T-helper 2 cell (primary cell): ENCODE measurements at places on chromosomes 16 and 17.
A peak's percentile ranks its signal among the peaks of the same experiment; 100 is the strongest.

DNA sequence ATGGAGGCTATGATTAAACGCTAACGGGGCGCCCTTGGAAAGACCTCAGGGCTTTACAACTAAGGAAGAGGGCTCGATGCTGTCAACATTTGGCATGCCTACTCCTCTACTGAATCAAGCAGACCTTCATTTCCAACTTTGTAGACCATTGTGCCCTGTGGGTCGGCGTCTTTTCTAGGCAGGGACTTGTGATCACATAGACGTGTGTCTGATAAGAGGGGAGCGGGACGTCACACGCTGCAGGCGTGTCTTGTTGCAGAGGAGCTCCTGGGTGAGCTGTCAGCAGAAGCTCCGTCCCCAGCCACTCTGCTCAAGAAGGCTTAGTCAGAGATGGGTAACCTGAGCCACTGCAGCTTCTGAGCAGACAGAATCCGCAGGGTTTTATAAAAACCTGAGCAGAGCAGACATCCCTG is 2.8 kb downstream of the MAPK8IP3 start:
- no peak for DNase-seq

GRCh38 chr16:10990378-10990777 is 46.0 kb downstream of the CLEC16A start:
- no peak for DNase-seq

GRCh38 chr17:33802349-33803198 is 452.5 kb upstream of the CCL2 start:
- DNase-seq = no peak

GRCh38 chr17:263271-263670 is 81.8 kb upstream of the DOC2B start:
- DNase-seq = no peak

DNA sequence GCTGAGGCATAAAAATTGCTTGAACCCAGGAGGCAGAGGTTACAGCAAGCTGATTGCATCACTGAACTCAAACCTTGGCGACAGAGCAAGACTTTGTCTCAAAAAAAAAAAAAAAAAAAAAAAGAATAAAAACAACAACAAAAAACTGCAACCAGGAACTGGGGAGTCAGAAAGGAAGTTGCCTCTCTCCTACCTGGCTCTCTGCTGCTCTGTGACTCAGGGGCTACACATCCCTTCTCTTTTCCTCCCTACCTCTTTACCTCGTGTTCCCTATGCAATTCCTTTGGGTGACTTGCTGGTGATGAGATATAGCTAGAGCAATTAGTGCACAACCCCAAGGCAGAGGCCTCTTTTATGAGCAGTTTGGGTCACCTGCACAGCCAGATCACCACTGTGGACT is 95.9 kb downstream of the ABCC1 start:
- DNase-seq = no peak

- no peak for DNase-seq
These were observed 49.6 kb downstream of the MGAT5B start for GRCh38 chr17:76917829-76918228.

DNA sequence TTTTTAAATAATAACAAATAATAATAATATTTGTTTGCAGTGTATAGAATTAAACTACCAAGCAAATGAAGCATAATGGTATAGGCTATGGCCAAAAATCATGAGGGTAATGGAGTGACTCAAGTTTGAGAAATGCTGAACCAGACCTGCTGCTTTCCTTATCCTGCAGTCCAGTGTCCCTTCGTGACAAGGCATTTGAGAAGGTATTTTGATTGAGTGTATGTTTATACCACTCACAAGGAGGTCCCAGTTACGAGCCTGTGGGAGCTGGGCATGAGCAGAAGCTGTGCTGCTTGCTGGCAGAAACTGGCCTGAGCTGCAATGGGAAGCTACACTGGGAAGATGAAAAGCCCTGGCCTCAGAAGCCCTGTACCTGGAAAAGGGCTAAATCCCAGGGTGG is 50.3 kb downstream of the GNAO1 start:
- no peak for DNase-seq

DNA sequence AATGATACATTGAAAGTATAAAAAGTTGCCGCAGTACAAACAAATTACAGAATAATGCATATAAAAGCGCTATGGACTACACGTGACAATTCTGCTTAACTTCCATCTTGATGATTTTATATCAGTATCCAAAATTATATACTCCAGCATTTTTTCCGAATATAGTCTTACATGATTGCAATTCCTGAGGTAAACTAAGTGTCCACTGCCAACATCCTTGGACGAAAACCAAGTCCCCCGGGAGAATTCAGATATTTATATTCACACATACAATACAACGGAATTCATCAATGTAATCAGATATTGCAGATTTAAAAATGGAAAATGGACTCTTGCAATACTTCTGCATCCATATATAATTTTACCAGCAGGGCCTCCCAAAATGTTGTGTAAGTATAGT is 8.9 kb upstream of the MYH11 start:
- DNase-seq = no peak

DNA sequence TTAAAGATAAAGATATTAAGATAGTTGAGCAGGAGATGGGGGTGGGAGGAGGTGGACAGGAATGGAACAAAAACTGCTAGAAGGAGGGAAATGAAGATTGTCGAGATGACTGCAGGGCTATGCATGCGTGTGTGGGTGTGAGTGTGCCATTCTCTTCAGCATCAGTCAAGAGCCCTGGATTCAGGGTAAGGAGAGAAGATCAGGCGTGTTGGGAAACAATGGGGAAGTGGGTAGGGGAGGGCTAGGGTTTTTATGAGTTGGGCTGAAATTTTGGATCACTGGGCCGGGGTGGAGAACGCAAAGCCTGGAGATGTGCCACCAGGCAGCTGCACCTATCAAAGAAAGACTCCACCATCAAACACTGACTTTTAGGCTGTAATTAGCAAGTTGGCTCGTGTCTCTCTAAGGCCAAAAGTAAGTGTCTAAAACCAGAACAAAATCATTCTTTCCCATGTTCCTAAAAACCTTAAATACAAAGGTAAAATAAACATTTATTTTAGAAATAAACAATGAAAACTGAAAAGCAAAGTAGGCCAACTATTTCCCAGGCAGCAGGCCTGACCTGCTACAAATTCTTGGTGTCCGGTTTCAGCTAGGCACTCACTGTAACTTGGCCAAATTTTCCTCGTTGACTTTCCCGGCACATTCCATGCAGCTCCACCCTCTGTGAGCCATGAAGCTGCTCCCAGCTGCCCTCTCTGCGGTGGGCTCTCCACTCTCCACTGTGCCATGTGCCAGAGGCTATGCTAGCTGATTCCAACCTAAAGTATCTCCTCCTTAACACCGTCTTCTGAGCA is 4.2 kb downstream of the CDRT4 start:
- no peak for DNase-seq

DNA sequence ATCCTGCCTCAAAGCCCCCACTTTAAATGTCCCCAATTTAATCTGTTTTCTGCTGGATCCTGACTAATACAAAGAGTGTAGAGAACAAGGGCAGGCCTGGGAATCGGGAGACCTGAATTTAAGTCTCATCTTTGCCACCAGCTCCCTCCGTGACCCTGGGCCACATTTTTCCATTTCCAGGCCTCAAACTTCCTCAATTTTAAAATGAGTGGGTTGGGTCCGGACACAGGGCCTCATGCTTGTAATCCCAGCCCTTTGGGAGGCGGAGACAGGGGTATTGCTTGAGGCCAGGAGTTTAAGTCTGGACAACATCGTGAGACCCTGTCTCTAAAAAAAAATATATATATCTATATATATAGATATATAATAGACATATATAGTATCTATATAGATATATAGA is 61.4 kb downstream of the SRL start:
- no peak for DNase-seq

GRCh38 chr16:9192746-9193145 is 101.3 kb downstream of the HAPSTR1 start:
- DNase-seq = no peak

GRCh38 chr17:2624292-2624731 is 30.9 kb downstream of the PAFAH1B1 start:
- no peak for DNase-seq

DNA sequence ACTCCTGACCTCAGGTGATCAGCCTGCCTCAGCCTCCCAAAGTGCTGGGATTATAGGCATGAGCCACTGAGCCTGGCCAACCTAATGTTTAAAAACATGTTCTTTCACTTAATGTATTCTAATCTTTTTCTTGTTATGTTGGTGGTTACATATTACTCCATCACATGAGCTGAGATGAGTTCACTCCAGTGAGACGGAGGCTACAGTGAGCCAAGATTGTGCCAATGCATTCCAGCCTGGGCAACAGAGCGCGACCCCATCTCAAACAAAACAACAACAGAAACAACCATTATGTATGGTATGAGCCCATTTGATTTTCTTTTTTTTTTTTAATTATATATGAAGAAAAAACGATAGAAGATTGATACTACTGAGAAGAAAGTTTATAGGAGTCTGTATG is 39.6 kb downstream of the SLC39A11 start:
- no peak for DNase-seq

DNA sequence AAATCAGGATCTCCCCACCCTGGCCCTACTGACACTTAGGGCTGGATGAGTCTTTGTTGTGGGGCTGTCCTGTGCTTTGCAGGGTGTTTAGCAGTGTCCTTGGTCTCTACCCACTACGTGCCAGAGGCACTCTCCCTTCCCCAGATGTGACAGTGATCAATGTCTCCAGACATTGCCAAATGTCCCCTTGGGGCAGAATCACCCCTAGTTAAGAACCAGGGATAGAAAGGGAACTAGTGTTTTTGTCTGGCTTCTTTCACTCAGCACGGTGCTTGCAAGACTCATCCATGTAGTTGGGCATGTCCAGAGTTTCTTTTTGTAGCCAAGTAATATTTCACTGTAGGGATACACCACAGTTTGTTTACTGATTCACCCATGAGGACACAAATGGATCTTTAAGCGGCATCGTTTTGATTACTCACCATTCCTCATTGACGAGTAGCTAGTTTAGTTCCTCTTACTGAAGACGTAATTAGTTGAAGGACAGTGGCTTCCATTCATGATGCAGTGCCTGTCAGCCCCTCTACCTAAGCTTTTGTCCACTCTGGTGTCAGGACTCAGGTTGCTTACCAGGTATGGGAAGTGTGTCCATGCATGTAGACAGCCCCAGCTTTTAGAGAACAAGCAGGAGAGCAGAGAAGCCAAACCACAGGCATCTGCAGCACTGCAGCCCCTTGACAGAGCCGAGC is 26.0 kb upstream of the ITGB4 start:
- DNase-seq = no peak

DNA sequence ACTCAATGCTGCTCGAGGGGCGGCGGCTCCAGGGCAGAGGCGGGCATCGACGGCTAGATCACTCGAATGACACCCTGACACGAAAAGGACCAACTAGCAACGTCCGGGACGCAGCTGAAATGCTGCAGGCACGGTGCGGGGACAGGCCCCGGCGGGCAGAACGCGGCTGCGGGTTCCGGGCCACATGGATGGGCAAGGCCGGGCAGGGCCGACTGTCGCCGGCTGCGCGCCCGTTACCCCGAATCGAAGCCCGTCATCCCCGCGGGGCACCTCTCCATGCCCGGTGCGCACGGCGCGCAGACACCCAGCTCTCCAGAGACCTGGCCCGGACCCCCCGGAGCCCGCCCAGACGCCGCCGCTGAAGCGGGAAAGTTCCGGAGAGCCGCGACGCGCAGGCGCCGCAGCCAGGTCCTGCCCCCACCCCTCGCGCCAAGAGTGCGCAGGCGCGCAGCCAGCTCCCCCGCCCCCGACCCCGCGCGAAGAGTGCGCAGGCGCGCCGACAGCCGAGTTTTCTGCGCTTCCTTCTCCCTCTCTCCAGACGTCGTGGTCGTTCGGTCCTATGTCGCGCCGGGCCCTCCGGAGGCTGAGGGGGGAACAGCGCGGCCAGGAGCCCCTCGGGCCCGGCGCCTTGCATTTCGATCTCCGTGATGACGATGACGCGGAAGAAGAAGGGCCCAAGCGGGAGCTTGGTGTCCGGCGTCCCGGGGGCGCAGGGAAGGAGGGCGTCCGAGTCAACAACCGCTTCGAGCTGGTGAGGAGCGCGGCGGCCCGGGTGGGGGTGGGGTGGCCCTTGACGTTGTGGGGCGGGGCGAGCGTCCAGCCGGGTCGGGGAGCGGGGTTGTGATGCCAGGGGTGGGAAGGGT is at the start of gene TCF25:
TSS of gene TCF25 (plus strand) at position 484 of the 863 bp plus-strand sequence. CDS start at position 560, 76 bp downstream.
- peak; percentile 79 for DNase-seq

GRCh38 chr16:55562936-55563335 is 3.5 kb upstream of the CAPNS2 start:
- DNase-seq = no peak

DNA sequence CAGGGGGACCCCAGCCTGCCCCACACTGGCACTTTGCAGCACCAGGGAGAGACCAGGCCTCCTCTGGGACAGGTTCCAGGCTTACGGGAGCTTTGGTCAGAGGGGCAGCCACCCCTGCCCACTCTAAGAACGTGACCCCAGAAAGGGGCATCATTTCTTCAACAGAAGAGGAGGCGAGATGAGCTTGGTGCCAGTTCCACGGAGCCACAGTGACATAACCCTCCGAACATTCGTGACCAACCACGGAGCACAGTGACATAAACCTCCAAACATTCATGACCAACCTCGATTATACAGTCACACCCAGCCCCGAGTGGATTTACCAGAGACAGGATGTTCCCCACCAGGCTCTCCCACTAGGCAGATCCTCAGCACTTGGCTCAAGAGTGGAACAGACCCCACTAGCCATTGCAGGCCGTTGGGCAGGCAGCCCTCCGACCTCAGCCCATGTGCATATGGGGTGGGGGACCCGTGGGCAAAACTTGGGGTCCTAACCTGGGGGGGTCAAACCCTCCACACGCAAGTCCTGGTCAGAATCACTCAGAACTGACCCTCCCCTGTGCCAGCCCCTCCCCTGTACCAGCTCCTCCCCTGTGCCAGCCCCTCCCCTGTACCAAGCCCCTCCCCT is 112.9 kb downstream of the METRNL start:
- DNase-seq = peak; percentile 2
